ENCODE measurements at places on chromosomes 16 and 17. TPM values are rescaled to one million over a fixed set of nuclear protein-coding genes. Genes with fewer than 3 reads are reported as not detected.

DNA sequence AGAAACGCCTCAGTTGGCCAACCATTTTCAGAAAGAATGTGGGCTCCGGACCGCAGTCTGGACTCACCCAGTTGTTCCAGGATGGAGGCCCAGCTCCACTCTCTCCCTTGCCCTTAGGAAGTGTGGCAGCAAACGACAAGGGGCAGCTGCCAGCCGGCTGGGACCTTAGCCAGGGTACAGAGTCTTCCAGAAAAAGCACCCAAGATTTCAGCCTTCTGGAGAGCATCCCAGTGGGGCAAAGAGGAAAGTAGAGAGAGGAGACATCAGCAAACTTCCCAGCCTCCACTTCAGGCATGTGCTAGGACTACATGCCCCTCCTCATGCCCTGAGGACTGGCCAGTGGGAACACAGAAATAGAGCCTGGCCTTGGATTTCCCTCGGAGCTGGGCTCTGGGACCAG lies 56.8 kb upstream of the SCNN1B start:
- no peak for DNase-seq

GRCh38 chr17:83050651-83051395 lies 28.6 kb upstream of the METRNL start:
- no peak for DNase-seq

The TM4SF5 gene
- total RNA-seq, result not detected

GRCh38 chr17:57604771-57605674 lies 140.1 kb downstream of the CCDC182 start:
- peak; percentile 64 for DNase-seq

The TPSB2 gene
- not detected for total RNA-seq

The CCL8 gene
- not detected for total RNA-seq

The PRSS21 gene
- 2.6 TPM for total RNA-seq

All from CD4-positive, alpha-beta memory T cell (primary cell).